ENCODE measurements at places on chromosomes 1 and 21. TPM values are rescaled to one million over a fixed set of nuclear protein-coding genes. Genes with fewer than 3 reads are reported as not detected.

The RAB42 gene
- total RNA-seq = 4.3 TPM

The CD101 gene
- total RNA-seq = 1.4 TPM

DNA sequence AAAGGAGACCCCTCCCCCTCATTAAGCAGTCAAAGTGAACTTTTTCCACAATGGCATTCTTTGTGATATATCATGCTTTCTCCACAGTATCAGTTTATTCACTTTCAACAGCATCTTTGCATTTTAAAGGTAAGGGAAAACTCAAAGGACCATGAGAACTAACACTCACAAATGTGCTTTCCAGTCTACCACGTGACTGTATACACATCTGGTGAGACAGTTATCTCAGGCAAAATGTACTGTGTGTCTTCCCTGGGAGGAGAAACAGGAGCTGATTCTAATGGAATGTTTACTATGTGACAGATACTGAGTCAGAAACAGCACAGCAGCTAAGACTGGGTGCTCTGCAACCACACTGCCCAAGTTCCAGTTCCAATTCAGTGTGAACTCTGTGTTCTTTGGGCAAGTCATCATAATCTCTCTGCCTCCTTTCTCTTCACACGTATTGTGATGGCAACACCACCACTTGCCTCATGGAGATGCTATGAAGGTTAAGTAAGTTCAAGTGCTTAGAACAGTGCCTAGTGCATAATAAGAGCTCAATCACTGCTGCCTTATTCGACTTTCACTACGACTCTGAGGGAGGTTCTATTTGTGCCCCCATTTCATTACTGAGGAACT is 79.0 kb downstream of the SLC45A1 start:
- H3K4me1 ChIP-seq = peaks cover 73% of the 10 kb centered on the region
- no peaks in the 10 kb centered on the region for H3K27me3 ChIP-seq
- H3K36me3 ChIP-seq = peaks cover 9% of the 10 kb centered on the region

DNA sequence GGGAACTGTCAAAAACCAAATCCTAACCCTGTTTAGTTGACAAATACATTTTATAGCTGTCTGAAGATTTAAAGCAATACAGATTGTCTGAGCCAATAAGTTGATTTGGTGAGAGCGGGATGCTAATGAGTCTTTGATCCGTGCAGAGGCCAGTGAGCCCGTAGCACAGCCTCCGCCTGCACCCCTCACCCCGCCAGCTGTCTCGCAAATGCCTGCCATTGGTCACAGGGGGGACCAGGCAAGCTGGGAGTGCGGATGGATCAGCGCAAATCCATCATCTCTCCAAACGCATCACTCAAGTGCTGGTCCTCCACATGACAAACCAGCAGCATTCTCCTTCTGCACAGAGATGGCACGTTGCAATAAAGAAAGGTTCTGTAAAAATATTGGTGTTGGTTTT is 51.0 kb downstream of the ZBTB18 start:
- no peaks in the 10 kb centered on the region for H3K4me1 ChIP-seq
- H3K27me3 ChIP-seq = peaks cover 26% of the 10 kb centered on the region
- DNase-seq = no peak
- no peak overlapping the region for H3K4me3 ChIP-seq
- H3K36me3 ChIP-seq = no peaks in the 10 kb centered on the region

DNA sequence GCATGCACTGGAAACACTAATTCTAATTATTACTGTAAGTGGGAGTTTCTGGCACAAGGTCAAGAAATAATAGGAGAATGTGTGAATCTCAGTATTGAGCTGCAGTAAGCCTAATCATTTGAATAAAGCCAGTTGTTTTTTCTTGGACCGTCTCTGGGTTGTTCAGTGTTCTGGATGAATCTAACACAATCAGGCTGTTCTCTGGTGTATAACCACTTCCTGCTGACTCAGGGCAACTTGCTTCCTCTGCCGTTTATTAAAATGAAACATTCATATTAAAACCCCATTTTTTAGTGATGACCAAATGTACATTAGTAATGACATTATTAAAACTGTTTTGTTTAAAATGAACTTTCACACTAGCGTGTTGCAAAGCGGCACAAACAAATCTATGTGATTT is 273.1 kb upstream of the SNX7 start:
- DNase-seq = peak; percentile 19
- H3K4me3 ChIP-seq = no peak overlapping the region
- H3K27ac ChIP-seq = no peak overlapping the region

- H3K27ac ChIP-seq = no peak overlapping the region
- no peak for DNase-seq
- no peaks in the 10 kb centered on the region for H3K27me3 ChIP-seq
- peaks cover 9% of the 10 kb centered on the region for H3K4me1 ChIP-seq
- no peaks in the 10 kb centered on the region for H3K36me3 ChIP-seq
Measured at GRCh38 chr1:112389689-112390088, 6.3 kb upstream of the CTTNBP2NL start.

DNA sequence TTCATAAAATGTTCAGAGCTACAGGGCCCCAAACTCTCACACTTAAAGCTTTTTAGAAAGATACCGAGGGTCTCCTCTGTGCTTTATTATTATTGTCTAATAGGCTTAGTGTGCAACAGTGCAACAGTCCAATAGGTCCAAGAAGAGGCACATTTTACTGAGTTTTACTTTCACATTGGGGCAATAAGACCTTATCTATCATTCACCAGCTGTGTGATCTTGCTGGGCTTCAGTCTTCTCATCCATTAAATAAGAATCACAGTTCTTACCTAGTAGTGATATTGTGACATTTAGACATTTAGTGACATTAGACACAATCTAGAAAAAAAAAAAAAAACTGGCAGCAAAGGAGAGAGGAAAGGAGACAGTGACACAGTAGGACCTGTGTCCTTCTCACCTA is 175.8 kb upstream of the NFIA start:
- H3K4me3 ChIP-seq = no peak overlapping the region
- no peak for DNase-seq
- H3K36me3 ChIP-seq = no peaks in the 10 kb centered on the region

GRCh38 chr1:22221233-22221780 is 78.4 kb upstream of the WNT4 start:
- no peaks in the 10 kb centered on the region for H3K27me3 ChIP-seq
- no peak overlapping the region for H3K27ac ChIP-seq
- DNase-seq = peak; percentile 3
- no peak overlapping the region for H3K4me3 ChIP-seq

DNA sequence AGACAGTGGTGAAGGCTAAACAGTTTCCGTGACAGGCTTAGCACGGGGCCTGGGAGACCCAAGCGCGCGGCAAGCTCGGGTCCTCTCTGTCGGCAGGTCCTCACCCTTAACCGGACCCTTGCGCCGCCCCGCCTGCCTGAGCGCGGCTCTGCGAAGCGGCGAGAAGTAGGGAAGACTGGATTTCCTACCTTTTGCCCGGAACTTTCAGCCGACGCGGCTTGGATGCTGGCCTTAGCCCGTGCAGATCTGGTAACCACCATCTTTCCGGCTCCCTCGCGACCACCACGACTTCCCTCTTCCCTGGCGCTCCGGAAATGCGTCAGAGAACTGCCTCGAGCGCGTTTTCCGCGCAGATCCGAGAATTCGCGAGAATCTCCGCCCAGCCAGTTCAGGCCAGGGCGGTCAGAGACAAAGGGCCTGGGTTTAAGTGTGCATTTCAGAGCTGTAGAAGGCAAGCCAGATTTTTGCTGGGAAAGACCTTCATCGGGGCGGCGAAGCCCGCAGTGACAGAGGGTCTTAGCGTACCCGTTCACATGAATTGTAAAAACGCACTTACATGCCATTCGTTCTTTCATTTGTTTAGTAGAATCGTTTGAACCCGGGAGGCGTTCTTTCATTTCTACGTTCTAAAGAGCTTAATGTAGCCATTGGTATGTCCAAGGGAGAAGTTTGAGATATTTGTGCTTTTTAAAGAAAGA is at the start of gene DNTTIP2:
Gene DNTTIP2 (minus strand): TSS at position 318 of the 698 bp plus-strand sequence. CDS start 58 bp downstream, at position 260.
- H3K4me1 ChIP-seq = peaks cover 25% of the 10 kb centered on the region
- peak within 1 kb of the TSS; percentile 81 for H3K27ac ChIP-seq
- no peaks in the 10 kb centered on the region for H3K36me3 ChIP-seq
- H3K4me3 ChIP-seq = peak within 1 kb of the TSS; percentile 56
- peak; percentile 95 for DNase-seq

DNA sequence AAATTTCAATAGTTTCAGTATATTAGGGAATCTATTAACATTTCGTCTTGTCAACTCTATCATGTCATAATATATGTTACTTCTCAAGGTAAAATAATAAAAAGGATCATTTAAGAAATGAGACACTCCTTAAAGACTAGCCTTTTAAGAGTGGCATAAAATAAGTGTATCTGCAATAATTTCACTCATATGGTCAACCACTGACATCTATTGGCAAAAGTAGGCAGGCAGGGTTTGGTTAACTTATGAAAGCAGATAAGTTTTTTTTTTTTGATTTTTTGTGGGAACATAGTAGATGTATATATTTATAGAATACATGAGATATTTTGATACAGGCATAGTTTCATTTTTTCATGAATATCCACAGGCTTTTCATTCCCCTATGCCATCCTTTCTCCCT is 5.5 kb upstream of the RGS21 start:
- no peaks in the 10 kb centered on the region for H3K27me3 ChIP-seq
- H3K4me1 ChIP-seq = no peaks in the 10 kb centered on the region
- no peak overlapping the region for H3K4me3 ChIP-seq
- no peaks in the 10 kb centered on the region for H3K36me3 ChIP-seq

DNA sequence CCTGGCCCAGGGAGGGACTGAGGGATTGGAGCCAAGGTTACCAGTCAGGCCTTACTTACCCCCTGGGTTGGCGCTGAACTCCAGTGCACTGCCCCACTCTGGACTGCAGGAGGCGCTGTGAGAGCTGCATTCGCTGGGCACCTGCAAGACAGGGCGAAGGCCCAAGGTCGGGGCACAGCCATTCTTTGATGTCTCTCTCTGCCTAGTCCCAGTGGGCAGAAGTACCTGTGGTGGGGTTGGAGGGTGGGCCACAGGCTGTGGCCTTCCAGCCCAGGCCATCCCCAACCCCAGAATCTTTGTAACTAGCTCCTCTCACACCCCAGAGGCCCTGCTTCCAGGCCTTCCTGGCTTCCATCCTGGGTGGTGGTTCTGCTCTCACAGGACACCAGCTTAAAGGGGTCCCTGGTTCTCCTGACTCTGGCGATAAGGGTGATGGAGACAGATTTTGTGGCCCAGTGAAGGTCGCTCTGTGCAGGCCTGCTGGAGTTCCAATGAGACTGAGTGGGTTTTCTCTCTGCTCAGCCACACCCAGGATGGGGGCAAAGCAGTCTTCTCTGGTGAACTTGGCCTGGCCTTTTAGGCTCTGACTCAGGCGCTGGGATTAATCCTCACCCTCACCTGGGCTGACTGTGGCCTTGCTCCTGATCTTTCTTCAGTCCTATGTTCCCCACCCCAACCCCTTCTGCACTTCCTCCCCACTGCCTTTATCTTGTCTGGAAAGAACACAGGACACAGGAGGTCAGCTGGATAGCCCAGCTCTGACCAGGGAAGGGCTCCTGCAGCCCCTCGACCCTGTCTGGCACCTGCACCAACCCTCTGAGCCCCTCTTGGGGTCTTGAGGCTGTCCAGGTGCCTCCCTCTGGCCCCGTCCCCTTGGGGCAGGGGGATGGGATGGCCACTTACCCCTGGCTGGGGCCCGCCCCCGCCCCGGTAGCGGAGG is 954 bp downstream of the MYOG start:
- no peaks in the 10 kb centered on the region for H3K4me1 ChIP-seq
- no peaks in the 10 kb centered on the region for H3K36me3 ChIP-seq
- no peak overlapping the region for H3K27ac ChIP-seq

GRCh38 chr1:99464738-99465137 is 181.2 kb upstream of the PALMD start:
- H3K27me3 ChIP-seq = no peaks in the 10 kb centered on the region
- no peaks in the 10 kb centered on the region for H3K4me1 ChIP-seq
- H3K4me3 ChIP-seq = no peak overlapping the region
- no peaks in the 10 kb centered on the region for H3K36me3 ChIP-seq
- H3K27ac ChIP-seq = no peak overlapping the region

The OPTC gene
- total RNA-seq = not detected

DNA sequence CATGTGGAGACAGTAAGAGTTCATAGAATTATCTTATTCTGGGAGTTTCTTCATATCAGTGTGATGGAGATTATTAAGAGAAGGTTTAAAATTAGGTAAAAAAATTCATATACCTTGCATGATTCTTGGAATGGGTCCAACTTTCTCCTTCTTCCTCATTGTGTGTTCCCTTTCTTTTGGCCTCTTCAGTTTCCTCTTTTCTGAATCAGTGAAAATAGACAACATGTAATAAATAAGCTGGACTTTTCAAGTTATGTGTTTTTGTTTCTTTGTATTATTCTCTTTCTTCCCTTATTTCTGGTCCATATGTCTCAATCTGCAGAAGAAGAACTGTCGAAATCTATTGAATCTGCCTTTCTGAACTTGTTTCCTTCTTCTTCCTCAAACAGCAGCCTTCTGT is 30.5 kb downstream of the C4BPA start:
- no peaks in the 10 kb centered on the region for H3K4me1 ChIP-seq
- DNase-seq = no peak
- no peaks in the 10 kb centered on the region for H3K36me3 ChIP-seq
- H3K4me3 ChIP-seq = no peak overlapping the region

The S100A12 gene
- 1.1 TPM for total RNA-seq

DNA sequence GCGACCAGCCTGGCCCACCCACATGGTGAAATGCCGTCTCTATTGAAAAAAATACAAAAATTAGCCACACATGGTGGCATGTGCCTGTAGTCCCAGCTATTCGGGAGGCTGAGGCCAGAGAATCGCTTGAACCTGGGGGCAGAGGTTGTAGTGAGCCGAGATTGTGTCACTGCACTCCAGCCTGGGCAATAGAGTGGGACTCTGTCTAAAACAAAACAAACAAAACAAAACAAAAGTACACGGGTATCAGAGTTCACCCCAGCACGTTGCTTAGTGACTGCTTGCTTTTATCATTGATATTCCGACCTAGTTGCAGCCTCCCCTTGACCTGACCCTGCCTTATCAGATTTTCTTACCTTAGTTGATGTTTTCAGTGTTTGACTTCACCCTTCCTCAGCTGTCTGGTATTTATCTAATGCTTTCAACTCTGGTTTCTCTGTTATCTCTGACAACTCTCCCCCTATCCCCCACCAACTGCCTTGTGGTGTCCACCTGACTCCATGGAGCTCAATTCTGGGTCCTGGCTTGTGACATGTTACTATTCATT is 5.1 kb downstream of the TLCD4 start:
- no peak for DNase-seq
- no peaks in the 10 kb centered on the region for H3K36me3 ChIP-seq
- H3K27me3 ChIP-seq = no peaks in the 10 kb centered on the region
- H3K4me3 ChIP-seq = no peak overlapping the region
- H3K4me1 ChIP-seq = no peaks in the 10 kb centered on the region
- no peak overlapping the region for H3K27ac ChIP-seq

- no peaks in the 10 kb centered on the region for H3K27me3 ChIP-seq
- H3K36me3 ChIP-seq = no peaks in the 10 kb centered on the region
- H3K4me3 ChIP-seq = no peak within 1 kb of the TSS
- peak; percentile 84 for DNase-seq
Measured at GRCh38 chr1:78004719-78005447, at the start of gene DNAJB4. Gene DNAJB4, plus strand, starts transcription at chr1:78004939. Its CDS starts 172 bp downstream, at chr1:78005111.

The NMNAT2 gene
- 4.1 TPM for total RNA-seq

DNA sequence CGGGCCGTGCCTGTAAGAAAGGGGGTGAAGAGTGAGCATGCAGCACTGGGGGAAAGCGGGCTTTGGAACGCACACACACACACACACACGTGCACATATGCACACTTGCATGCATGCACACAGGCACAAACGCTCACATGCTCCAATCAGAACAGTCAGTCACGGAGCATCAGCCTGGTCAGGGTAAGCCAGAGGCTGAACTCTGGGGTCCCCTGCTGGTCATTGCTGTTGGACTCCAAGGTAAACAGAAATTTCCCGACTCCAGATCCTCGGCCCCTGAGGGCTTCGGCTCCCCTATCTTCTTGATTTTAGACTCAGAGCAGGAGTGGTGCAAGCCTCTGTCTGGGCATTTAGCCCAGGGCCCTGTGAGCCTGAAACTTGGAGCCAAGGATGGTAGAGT is 54.2 kb downstream of the SYT2 start:
- no peaks in the 10 kb centered on the region for H3K36me3 ChIP-seq
- no peak for DNase-seq
- no peak overlapping the region for H3K27ac ChIP-seq

The ADGRL4 gene
- 8.4 TPM for total RNA-seq

The ORC1 gene
- not detected for total RNA-seq
